ENCODE measurements at places on chromosomes 13 and 19.

GRCh38 chr13:79560954-79561353, 80.0 kb downstream of the NDFIP2 start:
- DNase-seq, result no peak

DNA sequence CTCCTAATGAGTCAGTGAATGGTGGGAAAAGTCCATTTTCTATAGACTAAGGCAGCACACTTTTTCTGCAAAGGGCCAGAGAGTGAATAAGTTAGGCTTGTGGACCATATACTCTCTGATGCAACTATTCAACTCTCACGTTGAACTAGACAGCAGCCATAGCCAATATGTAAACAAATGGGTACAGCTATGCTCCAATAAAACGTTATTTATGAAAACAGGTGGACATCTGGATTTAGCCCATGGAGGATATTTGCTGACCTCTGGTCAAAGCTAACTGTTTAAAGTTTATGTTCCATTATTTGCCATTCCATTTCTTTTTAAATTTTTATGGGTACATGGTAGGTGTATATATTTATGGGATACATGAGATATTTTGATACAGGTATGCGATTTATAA, 4.7 kb upstream of the CCDC169 start:
- DNase-seq, result no peak

GRCh38 chr13:27627380-27627779, 5.7 kb downstream of the POLR1D start:
- DNase-seq, result no peak

DNA sequence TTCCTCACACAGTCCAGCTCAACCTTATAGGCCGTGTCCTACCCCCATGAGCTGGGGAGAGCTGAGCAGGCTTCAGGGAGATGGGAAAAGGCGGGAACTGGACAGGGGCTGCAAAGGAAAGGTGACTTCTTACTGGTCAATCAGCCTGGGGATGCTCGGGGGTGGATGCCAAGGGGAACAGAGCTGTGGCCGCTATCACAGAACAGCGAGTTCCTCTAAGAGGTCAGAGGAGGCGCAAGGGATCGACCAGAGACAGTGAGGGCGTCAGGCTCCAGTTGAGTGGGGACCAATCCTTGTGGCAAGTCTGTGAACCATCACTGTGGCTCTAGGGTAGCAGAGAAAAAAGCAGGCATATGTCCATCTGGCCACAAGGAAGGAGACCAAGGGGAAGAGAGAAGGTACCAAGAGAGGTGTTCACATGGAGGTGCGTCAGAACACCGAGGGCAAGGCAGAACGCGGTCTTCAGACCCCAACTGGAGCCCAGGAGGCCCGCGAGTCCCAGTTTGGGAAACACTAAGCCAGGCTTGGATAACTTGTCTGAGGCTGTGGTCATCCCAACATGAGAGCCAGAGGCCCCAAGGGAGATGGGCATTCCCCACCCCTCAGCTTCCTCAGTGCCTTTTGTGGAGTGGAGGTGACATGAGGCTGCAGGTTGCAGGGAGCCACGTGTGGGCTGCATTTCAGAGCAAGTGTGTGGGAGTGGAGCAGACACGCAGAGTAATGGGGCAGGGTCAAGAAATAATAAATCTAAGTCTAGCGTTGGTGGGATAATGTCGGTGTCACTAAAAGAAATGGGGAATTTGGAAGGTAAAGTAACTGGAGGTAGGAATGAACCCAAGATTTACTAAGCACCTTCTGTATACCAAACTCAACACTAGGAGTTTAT, 3.9 kb downstream of the F10 start:
- no peak for DNase-seq

- DNase-seq, result peak; percentile 47
Measured at GRCh38 chr19:23758187-23759074, at the start of gene ZNF681. Gene ZNF681, minus strand, starts transcription at chr19:23758891. Its CDS starts 142 bp downstream, at chr19:23758749.

GRCh38 chr13:93293710-93294109, 67.1 kb downstream of the GPC6 start:
- no peak for DNase-seq

All from NCI-H2081 treated with DMSO at 0.1 percent for 48 hours (cell line).